Astrocyte (in vitro differentiated cells and primary cell): ENCODE measurements at places on chromosomes 1 and 21. TPM values are rescaled to one million over a fixed set of nuclear protein-coding genes. Genes with fewer than 3 reads are reported as not detected.

DNA sequence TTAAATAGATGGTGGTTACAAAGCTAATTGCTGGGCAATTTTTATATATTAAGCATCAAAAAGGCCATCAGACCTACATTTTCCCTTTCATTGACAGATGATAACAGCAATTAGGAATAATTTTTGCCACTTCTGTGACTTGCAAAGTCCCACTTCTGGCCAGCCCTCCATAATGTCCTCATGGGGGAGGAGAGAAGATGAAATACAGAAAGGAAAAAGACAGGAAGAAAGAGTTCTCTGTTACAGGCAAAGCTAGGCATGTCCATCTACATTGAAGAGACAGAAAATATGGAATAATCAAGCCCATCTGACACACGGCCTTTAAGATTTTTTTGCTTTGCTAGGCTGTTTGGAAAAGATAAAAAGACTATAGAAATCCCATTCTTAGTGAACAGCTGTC lies 108.0 kb downstream of the ENAH start:
- no peak for DNase-seq

GRCh38 chr21:34518301-34518700 lies 6.3 kb upstream of the KCNE1 start:
- no peak for DNase-seq

DNA sequence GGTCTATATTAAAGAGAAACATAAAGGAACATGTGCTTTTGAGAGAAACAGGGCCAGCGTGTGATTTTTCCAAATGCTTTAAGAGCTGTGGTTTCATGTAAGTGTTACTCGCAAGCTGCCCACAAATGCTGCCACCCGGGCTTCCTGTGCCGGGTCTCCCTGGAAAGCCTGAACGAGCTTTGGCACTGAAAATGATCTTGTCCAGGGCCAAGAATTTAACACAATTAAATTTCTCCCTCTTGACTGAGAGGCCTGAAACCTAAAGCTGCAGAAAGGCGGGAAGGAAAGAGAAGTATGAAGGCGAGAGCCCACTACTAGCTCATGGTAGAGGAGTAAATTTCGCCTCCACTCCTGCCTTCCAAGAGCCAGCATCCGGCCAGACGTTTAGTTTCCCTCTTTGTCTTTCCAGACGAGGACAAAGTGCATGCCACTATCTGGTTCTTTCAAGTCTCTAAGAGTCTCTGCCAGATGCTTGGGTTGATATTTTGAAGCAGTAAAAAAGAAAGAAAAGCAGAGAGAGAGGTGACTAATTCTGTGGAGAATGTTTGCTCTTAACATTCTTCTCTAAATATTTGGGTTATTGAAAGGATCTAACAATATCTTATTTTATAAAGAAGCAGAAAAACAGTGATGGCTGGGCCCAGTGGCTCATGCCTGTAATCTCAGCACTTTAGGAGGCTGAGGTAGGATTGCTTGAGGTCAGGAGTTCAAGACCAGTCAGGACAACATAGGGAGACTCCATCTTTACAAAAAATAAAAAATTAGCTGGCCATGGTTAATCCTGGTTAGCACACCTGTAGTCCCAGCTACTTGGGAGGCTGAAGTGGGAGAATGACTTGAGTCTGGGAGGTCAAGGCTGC lies 100.0 kb upstream of the HNRNPU start:
- peak; percentile 86 for DNase-seq

Gene LEPROT
- 99.4 and 102 TPM in 2 replicates for total RNA-seq

DNA sequence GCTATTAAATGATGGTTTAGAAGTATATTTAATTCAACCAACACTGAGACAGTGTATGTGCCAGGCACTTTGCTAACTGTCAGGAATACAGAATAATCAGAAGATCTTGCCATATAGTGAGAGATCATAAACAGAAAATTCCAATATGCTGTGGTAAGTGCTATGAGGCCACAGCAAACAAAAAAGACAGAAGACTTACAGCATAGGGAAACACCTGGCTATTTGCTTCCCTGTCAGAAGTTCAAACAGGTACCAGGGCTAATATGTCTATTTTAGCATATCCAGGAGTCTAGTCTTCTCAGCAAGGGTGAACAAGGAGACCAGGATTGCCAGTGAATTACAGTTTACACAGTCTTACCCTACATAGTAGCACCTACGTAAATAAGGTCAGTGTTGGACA lies 30.4 kb downstream of the TRIT1 start:
- DNase-seq = no peak

- DNase-seq = no peak
These were observed 9.7 kb downstream of the KIF14 start for GRCh38 chr1:200610846-200611245.

GRCh38 chr1:190328361-190328760 lies 149.3 kb downstream of the BRINP3 start:
- DNase-seq = peak; percentile 25

Gene HAO2
- total RNA-seq = not detected in 2 replicates

- no peak for DNase-seq
These were observed 99.0 kb downstream of the ZBTB18 start for GRCh38 chr1:244150071-244150470.

DNA sequence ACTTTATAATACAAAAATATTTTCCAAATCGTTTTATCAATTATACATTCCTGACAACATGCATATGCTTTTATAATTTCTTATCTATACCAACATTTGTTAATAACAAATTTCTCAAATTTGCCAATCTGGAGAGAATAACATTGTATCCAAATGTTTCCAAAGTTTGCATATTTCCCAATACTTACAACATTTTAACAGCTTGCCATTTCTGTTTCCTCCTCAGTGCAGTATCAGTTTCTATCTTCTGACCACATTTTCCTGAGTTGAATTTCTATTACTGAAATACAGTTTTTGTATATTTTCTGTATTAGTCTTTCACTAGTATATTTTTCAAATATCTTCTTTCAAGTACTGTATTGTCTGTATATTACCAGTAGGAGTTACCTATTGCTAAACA lies 1594.3 kb downstream of the PLA2G4A start:
- no peak for DNase-seq

- DNase-seq = no peak
These were observed 1.4 kb downstream of the WDR26 start for GRCh38 chr1:224433041-224433691.

- DNase-seq = no peak
These were observed 1183.4 kb downstream of the AMY1C start for GRCh38 chr1:104932949-104933679.

Gene LRRC53
- total RNA-seq = not detected in 2 replicates

DNA sequence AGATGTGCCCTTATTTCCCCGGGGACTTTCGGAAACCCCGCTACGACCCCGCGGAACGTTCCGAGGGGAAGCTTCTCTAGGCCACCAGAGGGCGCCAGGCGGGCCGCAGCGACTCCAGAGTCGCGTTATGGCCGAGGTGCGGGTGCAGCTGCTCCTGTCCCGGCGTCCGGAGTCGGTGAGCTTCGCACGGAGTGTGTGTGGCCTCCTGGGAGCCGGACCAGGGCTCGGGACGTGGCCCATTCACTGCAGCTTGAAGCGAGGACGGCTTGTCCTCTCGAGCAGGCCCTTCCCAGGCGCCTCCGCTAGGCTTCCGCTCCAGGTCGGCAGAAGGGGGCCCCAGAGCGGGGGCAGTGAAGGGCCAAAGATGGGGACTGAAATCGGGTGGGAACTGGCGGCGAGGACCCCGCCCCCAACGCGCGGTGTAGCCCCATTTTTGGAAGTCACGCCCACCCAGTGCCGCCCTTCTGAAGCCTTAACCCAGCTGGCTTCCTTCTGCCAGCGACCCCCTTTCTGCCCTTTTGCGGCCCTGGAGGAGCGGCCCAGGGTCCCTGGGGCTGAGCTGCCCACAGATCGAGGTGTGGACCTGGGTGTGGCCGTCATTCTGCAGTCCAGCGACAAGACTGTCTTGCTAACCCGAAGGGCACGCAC lies at the start of gene NUDT17:
TSS of gene NUDT17 (plus strand) at position 117 of the 648 bp plus-strand sequence. CDS start at position 128, 11 bp downstream.
- peak; percentile 48 for DNase-seq

GRCh38 chr1:76269155-76269554 lies 194.6 kb downstream of the ST6GALNAC3 start:
- peak; percentile 84 for DNase-seq

DNA sequence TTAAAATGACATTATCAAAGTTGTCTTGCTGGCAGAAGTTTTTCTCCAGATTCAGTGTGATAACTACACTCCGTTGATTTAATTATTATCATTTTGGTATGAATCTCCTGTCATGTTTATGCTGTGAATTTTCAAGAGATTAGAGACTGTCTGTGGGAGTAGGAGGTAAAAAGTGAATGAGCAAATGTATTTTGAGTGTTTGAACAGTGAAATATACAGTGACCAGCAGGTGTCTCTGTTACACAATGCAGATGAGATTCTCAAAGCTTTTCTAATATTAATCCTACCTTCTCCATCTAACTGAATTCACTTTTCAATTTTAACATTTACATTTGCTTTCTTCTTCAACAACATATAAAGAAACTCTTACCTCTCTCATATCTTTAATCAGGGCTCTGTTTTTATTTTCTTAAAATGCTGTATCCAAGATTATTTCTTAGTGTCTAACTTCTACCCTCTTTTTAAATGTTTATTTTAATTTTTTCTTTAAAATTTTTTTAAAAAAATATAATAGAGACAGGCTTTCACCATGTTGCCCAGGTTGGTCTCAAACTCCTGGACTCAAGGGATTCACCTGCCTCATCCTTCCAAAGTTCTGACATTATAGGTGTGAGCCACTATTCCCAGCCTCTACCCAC lies 20.9 kb upstream of the HSPA13 start:
- peak; percentile 11 for DNase-seq

Gene LCE2B
- total RNA-seq = not detected in 2 replicates

DNA sequence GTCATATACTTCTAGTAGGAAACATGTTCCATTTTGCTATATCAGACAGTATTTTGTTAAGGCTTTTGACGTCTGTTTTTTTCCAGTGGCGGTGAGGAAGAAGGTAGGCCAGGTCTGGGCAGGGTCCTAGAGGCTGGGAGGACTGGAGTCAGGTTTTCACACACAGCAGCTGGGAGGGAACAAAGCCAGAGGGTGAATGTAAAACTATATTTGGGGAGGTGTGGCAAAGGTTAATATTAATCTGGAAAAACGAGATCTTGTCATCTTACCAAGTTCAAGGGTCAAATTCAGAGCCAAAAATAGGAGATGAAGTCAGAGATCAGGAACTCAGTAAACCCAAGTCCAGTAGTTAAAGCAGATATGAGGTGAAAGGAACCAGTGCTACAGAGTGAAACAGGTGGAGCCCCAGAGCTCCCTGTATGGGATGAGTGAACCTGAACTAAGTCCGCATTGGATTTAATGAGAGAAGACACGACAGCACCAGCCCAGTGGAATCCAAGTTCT lies 10.7 kb upstream of the OTUD7B start:
- no peak for DNase-seq

GRCh38 chr1:182080955-182081582 lies 19.6 kb upstream of the ZNF648 start:
- DNase-seq = peak; percentile 10

GRCh38 chr1:1092149-1092855 lies 18.2 kb upstream of the RNF223 start:
- DNase-seq = no peak
